ENCODE measurements at places on chromosomes 5 and 9. TPM values are rescaled to one million over a fixed set of nuclear protein-coding genes. Genes with fewer than 3 reads are reported as not detected.

- DNase-seq: no peak
These were observed 21.7 kb downstream of the CXXC5 start for GRCh38 chr5:139669662-139670368.

- DNase-seq: no peak
These were observed 99.6 kb downstream of the LURAP1L start for GRCh38 chr9:12874395-12874794.

DNA sequence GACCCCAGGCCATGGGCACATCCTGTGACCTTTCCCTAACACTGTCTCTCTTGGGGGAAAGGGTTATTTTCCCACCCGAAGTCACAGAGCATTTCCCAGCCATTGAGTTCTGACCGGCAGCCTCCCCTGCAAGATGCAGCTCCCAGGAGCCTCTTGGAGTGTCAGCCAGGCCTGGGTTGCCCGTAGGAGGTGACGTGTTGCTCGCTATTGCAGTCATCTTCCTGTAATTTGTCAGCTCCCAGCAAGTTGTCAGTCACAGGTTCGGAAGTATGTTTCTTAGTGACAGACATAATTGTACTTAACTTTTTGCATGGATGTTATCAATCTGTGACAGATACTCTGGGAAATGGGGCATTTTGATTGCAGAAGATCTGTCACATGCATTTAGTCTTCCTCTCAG is 74.5 kb downstream of the MVB12B start:
- DNase-seq: no peak

DNA sequence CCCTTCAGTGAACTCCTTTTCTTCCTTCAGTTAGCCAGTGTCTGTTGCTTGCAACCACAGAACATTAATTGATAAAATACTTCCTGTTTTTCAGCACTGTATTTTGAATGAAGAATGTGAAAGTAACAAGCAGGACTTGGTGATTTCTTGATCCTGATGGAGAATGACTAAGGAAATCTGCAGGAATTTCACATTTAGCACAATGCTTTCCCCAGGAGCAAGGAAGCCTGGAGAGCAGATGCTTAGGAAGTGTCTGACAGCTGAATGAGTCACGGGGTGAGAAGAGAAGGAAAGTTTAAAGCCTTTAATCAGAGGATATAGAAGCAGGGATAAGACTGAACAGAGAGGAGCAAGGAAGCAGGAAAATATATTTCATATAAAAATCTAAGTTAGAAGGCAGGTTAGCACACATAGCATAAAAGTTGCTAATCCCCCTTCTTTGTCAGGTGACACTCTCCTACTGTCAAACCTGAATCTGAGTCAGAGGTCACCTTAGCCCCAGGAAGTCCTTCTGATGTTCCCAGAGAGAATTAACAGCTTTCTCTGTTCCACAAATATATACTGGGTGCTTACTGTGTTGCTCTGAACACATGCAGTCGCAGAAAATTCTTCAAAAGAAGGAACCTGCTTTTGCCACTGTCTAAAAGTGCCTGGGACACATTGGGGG is 59.7 kb downstream of the GNA14 start:
- no peak for DNase-seq

DNA sequence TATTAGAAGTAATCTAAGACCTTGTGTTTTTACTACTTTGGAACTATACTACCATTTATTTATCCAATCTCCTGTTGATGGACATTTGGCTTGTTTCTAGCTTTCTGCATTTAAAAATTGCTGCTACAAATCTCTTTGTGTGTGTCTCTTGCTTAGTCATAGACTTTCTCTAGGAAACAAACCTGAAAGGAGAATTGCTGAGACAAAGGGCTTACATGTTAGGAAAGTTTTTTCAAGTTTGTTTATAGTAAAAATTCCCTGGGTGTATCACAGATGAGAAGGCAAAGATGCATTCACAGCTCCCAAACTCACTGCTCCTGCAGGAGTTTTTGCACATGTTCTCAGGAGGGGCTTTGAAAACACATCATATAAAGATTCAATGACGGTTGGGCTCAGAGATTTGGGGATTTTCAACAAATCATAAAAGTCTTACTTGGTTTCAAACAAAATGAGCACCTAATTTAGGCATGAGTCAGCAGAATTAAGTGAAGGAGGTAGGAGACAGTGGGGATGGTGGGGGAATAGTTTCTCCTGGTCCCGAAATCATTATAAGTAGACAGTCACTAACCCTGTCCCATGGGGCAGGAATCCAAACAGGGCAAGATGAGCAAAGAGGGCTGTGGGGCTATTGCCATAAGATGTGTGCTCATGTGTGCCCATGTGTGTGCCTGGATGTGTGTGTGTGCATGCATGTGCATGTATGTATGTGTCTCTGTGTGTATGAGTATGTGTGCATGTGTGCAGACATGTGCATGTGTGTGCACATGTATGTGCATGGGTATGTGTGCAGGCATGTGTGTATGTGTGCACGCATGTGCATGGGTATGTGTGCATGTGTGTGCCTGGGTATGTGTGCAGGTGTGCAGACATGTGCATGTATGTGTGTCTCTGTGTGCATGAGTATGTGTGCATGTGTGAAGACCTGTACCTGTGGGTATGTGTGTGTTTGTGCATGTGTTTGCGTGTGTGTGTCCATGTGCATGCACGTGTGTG is 43.4 kb upstream of the S1PR3 start:
- DNase-seq: no peak

DNA sequence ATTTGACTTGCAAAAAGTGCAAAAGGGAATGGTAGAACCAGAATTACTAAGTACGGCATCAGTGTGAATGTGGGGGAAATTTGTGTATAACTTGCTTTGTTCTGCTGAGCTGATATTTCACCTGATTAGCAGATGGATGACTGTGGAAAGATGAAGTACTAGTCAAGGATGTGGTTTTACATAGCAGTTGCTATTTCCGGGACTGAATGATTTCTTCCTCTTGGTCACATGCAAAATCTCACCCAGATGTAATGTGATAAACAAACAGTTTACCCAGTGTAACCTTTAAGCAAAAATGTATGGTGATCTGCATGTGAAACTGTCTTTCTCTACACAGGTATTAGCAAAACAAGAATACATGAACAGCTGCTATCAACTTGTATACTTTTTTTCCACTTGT is 46.1 kb downstream of the DCP2 start:
- no peak for DNase-seq

DNA sequence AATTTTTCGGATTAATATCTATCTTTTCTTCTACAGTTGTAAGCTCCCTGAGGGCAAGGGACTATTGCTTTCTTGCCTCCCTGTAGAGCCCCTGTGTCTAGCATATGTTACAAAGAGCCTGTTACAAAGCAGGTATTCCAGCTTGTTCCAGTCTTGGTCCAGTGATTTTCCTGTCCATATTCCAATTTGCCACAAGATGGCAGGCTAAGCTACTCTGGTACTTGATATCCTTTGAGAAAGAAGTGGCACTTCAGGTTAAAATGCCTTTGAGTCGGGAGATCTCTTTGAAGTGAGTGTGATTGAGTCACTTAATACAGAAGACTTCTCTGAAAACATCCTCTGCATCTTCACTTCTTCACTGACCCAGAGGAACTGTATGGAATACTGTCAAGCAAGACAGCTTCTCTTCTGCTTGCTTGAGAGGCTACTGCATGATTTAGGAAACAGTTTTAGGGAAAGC is 24.5 kb downstream of the CAVIN4 start:
- DNase-seq: no peak

- no peak for DNase-seq
These were observed 228.0 kb downstream of the DCP2 start for GRCh38 chr5:113204525-113205161.

DNA sequence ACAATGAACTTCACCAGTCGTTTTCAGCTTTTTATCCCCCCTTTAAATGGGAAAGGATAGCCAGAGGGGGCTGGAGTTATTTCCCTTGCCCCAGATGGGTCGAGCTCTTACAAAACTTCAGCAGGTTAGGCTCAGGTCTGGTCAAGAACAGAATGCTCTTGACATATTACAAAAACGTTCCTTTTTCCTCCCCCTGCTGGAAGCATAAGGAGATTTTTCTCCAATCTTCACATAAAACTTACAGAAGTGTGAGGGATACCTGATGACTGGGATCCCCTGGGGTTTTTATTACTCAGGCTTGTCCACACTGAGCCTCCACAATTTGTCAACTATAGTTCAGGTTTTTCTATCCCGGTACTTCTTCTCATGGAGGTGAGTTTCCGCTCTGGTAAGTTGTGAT is 60.8 kb downstream of the CSF2 start:
- no peak for DNase-seq

DNA sequence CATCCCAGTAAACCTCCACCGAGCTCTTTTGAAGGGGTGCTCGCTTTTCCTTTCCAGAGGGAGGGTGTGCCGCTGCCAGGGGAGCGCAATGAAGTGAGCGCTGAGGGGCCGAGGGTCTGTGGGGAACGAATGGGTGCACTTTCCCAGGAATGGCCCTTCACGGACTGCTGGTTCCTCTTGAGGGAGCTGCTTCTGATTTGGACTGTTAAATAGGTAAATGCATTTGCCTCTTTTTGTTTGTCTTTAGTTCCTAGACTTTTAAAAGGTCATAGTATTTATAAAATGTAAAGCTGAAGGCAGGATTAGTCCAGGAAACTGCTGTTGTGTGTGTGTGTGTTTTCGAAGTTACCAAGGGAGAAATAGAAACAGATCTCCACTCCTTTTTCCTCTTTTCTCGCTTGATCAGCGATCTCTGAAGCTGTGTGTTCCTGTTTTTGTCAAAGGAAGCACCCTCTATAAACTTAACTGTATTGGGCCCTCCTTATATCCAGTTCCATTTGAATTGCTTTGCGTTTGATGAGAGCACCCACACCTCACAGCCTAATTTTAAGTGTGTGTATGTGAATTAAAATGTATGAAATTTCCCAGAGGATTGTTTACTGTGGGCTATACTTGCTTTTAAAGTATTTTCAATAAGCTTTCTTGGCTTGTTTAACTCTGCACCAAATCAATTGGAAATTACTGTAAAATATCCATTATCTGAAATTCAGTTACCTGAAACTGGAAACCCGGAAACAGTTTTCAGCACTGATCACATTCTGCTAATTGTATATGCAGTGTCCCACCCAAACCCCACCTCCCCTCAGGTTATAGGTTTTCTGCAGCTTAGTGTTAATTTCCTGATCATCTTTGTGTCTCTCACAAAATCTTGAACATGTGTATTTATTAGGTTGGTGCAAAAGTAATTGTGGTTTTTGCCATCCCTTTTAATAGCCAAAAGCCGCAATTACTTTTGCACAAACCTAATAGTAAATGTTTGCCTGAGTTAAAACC is 966 bp downstream of the SNX2 start:
- no peak for DNase-seq

GRCh38 chr5:141641634-141642267 is 5.0 kb downstream of the RELL2 start:
- no peak for DNase-seq

GRCh38 chr5:17326600-17327037 is 109.2 kb downstream of the BASP1 start:
- no peak for DNase-seq

DNA sequence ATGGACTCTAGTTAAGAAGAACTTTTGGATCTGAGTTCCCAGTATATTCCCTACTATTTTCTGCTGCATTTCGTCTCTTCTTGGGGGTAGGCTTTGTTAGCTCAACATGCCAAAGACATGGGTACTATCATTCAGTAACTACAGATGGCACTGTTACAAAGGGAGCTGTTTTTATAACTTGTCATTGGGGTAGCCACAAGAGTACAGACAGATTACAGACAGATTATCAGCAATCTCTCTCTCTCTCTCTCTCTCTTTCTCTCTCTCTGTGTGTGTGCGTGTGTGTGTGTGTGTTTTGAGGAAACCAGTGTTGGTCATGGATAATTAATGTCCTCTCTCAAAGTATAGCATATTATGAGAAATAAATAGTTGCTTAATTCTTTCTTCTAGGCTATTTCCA is 116.1 kb downstream of the WDR70 start:
- DNase-seq: no peak

- DNase-seq: no peak
These were observed 90.6 kb upstream of the GRHPR start for GRCh38 chr9:37331871-37332270.

DNA sequence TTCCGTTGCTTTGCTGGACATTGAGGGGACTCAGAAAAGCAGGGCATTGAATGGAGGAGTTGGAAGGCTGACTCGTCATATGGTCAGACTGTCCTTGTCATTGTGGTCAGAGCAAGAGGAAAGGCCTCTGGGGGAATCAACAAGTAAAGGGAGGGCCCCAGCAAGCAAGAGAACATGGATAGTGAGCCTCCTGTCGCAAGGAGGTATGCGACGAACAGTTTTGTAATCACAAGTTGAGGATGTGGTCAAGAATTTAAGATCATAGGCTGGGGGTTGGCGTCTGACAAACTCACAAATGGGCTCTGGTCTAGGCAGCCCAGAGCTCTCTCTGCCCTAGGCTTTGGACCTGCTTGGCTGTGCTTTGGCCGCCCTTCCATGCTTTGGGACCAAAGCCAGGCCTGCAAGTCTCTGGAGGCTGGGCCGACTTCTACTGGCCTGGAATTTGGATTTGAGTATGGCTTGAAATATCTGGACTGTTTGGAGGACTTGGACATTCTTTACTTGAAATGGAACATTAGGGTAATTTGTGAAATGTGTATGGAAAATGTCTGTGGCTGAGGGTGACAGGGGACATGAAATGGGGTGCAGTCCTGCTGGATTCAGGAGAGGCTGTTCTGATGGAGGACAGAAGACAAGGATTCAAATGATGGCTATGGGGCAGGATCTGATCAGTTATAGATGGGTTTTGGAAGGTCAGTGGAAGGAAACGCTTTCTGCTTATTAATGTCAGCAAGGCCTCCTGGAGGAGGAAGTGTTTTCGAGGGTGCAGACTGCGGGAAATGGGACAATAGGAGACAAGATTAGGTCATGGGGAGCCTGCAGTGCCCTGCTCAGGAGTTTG is 19.2 kb upstream of the NDST1 start:
- no peak for DNase-seq

DNA sequence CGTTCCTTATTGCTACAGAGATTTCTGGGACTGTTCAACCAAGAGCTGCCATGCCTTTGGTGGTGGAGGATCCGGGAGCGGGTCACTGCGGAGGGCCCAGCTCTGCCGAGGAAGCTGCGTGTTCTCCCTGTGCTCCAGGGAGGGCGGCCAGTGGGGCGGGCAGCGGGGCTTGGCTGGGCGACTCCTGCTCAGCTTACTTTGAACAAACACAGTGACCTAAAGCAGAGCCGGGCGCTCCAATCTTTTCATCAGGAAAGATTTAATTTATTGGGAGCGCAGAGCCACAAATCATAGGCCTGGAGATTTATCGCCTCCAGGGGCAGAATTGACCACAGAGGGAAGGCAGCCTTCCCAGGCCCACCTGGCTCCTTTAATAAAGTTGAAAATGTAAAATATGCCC is 27.7 kb downstream of the LHX3 start:
- no peak for DNase-seq

DNA sequence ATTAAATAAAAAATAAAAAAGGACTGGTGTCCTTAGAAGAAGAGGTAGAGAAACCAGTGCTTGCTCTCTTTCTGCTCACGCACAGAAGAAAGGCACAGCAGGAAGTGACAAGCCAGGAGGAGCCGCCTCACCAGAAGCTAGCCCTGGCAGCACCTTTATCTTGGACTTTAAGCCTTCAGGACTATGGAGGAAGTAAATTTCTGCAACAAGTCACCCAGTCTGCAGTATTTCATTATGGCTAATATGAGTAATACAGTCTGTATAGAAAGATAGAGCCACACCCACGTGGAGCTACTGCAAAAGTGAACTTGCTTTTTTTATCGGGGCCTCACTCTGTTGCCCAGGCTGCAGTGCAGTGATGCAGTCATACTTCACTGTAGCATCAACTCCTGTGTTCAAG is 68.4 kb downstream of the PDZD2 start:
- no peak for DNase-seq

The TRPM6 gene
- total RNA-seq: not detected

The CDC14B gene
- 3.1 TPM for total RNA-seq

The F2RL2 gene
- not detected for total RNA-seq

The ALDOB gene
- total RNA-seq: not detected

Measured in activated CD4-positive, alpha-beta memory T cell treated with anti-CD3 and anti-CD28 coated beads, Interleukin-2, amount 10 ng/mL, durations not matched to agents 7 days and 5 days (primary cell).